ENCODE measurements at places on chromosomes 7 and 10. TPM values are rescaled to one million over a fixed set of nuclear protein-coding genes. Genes with fewer than 3 reads are reported as not detected.

The CFAP43 gene
- total RNA-seq = 0.76 TPM

The TECPR1 gene
- 34.9 TPM for total RNA-seq

GRCh38 chr7:84624527-84624926 lies 429.9 kb upstream of the SEMA3A start:
- H3K4me3 ChIP-seq = no peak overlapping the region
- no peaks in the 10 kb centered on the region for H3K27me3 ChIP-seq
- no peaks in the 10 kb centered on the region for H3K4me1 ChIP-seq

DNA sequence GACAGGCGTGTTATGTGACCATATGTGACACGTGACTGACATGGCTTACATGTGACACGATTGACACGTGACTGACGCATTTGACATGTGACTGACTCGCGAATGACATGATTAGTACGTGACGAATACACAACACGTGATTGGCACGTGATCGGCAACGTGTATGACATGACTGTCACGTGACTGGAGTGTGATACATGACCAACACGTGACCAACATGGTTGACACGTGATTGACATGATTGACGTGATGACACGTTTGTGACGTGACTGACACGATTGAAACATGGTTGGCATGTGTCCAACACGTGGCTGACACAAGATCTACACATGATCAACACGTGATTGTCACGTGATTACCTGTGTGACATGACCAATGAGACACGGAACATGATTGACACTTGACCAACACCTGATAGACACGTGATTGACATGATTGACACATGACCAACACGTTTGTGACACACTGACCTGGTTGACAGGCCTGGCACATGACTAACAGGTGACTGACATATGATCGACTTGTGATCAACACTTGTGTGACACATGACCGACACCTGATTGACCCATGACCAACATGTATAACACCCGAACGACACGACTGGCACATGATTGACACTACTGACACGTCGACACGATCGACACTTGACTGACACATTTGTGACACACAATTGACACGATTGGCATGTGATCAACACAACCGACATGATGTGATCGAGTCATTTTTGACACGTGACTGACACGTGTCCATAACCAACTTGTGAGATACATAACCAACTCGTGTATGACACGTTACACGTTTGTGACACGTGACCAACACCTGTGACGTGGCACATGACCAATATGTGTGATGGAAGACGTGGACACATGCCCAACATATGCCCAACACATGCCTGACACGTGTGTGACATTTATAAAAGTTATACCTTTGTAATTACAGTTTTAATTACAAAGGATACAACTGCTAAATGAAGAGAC lies 21.1 kb downstream of the CRPPA start:
- H3K36me3 ChIP-seq = no peaks in the 10 kb centered on the region
- H3K4me3 ChIP-seq = no peak overlapping the region
- no peaks in the 10 kb centered on the region for H3K4me1 ChIP-seq
- DNase-seq = no peak

DNA sequence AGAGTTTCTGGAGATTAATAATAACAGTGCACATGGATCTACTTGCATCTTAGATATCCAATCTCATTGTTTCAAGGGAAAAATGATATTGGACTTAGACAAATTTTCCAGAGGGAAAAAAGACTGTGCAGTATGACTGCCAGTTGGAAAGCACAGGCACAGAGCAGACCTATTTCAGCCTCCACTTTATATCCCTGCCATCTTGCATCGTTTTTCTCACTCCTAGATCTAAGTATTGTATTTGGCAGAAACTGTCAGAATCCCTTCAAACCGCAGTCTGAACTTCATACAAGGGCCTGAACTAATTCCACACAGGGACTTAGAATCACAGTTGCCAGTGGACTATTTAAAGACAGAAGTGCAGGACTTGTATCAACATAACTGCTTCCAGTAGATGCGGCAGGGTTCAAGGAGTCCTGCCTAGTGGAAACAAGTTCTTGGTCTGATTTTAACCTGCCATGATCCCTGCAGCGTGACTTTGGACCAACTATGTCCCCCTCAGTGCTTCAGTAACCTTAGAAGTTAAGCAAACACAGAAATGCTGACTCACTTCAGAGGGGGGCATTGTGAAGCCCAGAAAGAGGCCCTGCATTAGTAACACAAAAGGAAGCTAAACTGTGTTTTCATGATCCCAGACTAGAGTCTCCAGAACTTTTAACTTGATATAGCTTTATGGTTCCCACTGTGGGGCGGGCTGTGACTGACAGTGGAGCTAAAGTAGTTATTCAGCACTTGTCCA lies 95.7 kb upstream of the PALS2 start:
- H3K36me3 ChIP-seq = no peaks in the 10 kb centered on the region
- no peaks in the 10 kb centered on the region for H3K27me3 ChIP-seq
- no peaks in the 10 kb centered on the region for H3K4me1 ChIP-seq
- H3K27ac ChIP-seq = no peak overlapping the region
- no peak for DNase-seq

GRCh38 chr10:103888113-103888841 lies 29.7 kb downstream of the STN1 start:
- H3K27me3 ChIP-seq = no peaks in the 10 kb centered on the region
- peak overlapping the region; percentile 79 for H3K27ac ChIP-seq
- DNase-seq = peak; percentile 90
- no peaks in the 10 kb centered on the region for H3K36me3 ChIP-seq
- no peak overlapping the region for H3K4me3 ChIP-seq

- H3K27me3 ChIP-seq = no peaks in the 10 kb centered on the region
- no peaks in the 10 kb centered on the region for H3K36me3 ChIP-seq
- no peak overlapping the region for H3K27ac ChIP-seq
- H3K4me3 ChIP-seq = no peak overlapping the region
- H3K4me1 ChIP-seq = no peaks in the 10 kb centered on the region
- DNase-seq = no peak
Measured at GRCh38 chr7:38051786-38052185, 126.3 kb upstream of the STARD3NL start.

DNA sequence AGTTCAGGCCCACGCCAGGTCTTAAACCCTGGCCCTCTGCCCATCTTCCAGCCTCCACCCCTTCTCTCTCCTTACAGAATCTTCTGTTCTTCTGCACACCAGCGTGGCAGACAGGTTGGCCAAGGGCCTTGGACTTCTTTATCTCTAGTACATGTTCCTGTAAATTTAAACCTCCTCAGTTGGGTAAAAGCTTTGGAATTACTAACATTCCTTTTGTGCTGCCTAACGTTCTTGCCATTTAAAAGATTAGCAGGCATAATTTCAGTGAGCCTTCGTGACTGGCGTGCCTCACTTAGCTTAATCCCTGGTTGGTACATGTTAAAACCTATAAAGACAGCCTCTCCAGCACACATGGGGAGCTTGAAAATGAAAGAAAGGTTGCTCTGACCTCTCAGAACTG lies 192.2 kb downstream of the CUX1 start:
- no peaks in the 10 kb centered on the region for H3K36me3 ChIP-seq
- no peak overlapping the region for H3K27ac ChIP-seq
- no peaks in the 10 kb centered on the region for H3K4me1 ChIP-seq

DNA sequence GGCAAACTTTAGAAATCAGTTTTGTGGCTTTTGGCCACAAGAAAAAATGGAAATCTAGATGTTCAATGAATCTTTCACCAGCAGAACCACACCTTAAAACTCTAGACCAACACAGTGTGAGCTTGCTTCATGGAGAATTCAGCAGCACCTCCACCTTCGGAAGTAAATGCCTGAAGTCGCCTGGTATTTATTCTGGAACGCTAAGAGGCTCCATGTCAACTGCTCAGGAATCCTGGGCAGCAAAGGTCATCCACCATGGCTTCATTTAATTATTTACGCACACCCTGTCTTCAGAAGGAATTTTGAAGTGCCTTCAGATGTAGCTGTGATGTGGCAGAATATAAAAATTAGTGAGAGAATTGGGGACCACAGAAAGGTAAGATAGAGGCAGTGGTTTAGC lies 167.7 kb downstream of the GFRA1 start:
- no peak overlapping the region for H3K4me3 ChIP-seq
- H3K36me3 ChIP-seq = no peaks in the 10 kb centered on the region
- no peak overlapping the region for H3K27ac ChIP-seq
- H3K4me1 ChIP-seq = no peaks in the 10 kb centered on the region

GRCh38 chr10:111077785-111078504 lies 1.1 kb downstream of the ADRA2A start:
- H3K36me3 ChIP-seq = no peaks in the 10 kb centered on the region
- H3K27me3 ChIP-seq = no peaks in the 10 kb centered on the region
- no peak overlapping the region for H3K27ac ChIP-seq
- no peaks in the 10 kb centered on the region for H3K4me1 ChIP-seq

- H3K27me3 ChIP-seq = no peaks in the 10 kb centered on the region
- H3K36me3 ChIP-seq = no peaks in the 10 kb centered on the region
- H3K4me3 ChIP-seq = peak overlapping the region; percentile 27
- peak; percentile 70 for DNase-seq
- H3K4me1 ChIP-seq = no peaks in the 10 kb centered on the region
Measured at GRCh38 chr10:47165711-47166404, 134.1 kb upstream of the GDF10 start.

DNA sequence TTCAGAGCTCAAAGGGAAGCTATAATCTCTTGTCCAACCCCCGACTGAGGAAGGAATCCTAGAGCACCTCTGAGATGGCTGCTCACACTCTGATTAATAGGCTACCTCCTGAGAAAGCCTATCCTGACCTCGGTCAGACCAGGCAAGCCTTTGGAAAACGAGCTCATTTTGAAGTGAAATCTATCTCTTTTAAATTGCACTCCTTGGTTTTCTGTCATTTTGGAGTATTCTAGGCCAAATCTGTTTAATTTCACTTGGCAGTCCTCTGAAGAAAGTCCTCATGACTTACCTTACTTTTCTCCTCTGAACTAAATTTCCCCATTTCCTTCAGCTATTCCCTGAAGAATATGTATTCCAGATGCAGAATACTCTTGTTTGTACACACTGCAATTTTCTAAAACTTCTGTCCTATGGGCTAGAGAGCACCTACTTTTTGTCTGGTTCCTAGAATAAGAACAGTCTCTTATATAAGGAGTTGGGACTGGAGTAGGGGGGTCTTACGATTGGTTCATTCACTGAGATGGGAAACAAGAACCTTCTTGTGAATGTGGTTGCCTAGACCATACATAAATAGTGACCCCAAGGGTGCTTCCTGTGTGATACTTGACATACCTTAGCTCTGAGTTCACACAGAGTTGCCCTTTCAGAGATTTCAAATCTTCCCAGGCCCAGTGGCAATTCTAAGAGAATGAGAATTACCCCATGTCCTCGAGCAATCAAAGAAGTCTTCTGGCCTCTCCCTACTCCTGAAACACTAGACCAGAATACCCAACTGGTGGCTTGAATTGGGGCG lies 31.9 kb upstream of the HPS1 start:
- no peaks in the 10 kb centered on the region for H3K27me3 ChIP-seq
- no peaks in the 10 kb centered on the region for H3K36me3 ChIP-seq

GRCh38 chr7:120951826-120952225 lies 1.2 kb downstream of the ING3 start:
- H3K27ac ChIP-seq = no peak overlapping the region
- H3K4me1 ChIP-seq = no peaks in the 10 kb centered on the region
- DNase-seq = no peak

DNA sequence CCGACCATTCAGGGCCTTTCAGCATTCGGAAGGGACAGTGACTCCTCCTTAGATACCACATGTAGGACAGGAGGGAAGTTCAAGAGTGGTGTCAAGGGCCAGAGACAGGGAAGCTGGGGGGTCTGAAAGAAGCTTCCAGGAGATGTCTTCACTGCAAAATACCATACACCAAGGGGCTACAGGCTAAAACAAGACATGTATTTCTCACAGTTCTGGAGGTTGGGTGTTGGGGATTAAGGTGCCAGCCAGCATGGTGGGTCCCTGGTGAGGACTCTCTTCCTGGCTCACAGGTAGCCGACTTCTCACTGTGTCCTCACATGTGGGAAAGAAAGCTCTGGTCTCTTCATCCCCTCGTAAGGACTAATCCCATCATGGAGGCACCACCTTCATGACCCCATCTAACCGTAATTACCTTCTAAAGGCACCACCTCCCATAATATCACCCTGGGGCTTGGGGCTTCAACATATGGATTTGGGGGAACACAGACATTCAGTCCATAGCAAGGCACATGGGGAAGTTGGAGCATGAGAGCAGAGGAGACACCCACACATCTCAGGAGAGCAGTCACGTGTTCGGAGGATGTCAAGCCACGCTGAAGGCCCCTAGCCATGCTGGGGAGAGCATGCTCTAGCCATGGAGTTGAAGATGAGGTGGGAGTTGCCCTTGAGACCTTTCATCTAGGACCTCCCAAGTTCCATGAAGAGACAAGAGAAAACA lies 73.9 kb upstream of the GDF10 start:
- H3K27ac ChIP-seq = no peak overlapping the region
- no peak for DNase-seq

GRCh38 chr10:9824631-9825071 lies 1193.0 kb upstream of the CELF2 start:
- no peaks in the 10 kb centered on the region for H3K36me3 ChIP-seq
- DNase-seq = peak; percentile 46
- H3K4me1 ChIP-seq = no peaks in the 10 kb centered on the region
- peak overlapping the region; percentile 50 for H3K27ac ChIP-seq
- H3K4me3 ChIP-seq = no peak overlapping the region

DNA sequence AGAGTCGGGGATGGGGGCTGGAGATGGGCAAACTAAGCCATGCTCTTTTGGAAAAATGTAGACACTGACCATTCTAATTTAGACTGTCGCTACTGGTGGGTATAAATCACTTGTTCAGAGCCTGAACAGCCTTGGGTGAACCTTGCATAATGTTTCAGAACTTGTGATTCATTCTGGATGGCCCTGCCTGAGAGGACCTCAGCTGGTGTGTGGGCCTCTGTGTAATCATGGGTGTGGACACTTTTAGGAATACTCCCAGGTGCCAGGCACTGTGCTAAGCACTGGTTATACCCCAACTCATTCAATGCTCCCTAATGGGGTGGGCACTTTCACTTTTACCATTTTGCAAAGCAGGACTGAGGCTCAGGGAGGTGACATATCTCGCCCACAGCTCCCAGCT lies 26.8 kb upstream of the TM9SF3 start:
- H3K27ac ChIP-seq = no peak overlapping the region
- DNase-seq = no peak

DNA sequence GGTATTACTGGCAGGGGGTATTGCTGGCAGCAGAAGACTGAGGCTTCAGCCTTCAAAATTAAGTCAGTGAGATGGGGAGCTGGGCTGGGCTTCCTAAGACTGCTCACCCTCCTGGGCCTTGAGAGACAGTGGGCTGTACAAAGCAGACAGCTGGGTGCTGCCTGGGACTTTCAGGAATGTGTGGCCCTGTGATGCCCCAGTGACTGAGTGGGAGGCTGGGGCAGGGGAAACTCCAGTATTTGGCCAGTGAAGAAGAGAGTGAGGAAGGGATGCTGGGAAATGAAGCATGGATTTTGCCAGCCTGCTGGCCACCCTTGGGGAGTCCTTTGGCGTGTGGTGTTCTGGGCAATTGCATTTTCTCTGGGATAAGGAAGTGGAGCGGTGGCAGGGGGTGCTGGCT lies 442 bp downstream of the ANKRD2 start:
- no peak overlapping the region for H3K4me3 ChIP-seq
- no peaks in the 10 kb centered on the region for H3K4me1 ChIP-seq
- no peak for DNase-seq
- no peaks in the 10 kb centered on the region for H3K27me3 ChIP-seq
- no peaks in the 10 kb centered on the region for H3K36me3 ChIP-seq

GRCh38 chr7:66183700-66184099 lies 21.4 kb upstream of the TPST1 start:
- no peak overlapping the region for H3K27ac ChIP-seq
- no peaks in the 10 kb centered on the region for H3K27me3 ChIP-seq
- DNase-seq = no peak
- no peak overlapping the region for H3K4me3 ChIP-seq
- H3K4me1 ChIP-seq = no peaks in the 10 kb centered on the region
